Mesenteric fat pad (tissue), 1 donor: ENCODE measurements at places on chromosomes 12 and 14. TPM values are rescaled to one million over a fixed set of nuclear protein-coding genes. Genes with fewer than 3 reads are reported as not detected.

Gene SMIM41
- 0.45 TPM for total RNA-seq

Gene OR6C2
- not detected for total RNA-seq

Gene COX8C
- total RNA-seq, result not detected

Gene STYK1
- total RNA-seq, result not detected

Gene TSPAN11
- 1.4 TPM for total RNA-seq

Gene PAWR
- total RNA-seq, result 25.9 TPM

Gene TAS2R31
- 3.7 TPM for total RNA-seq

Gene LMO3
- total RNA-seq, result 61.2 TPM

Gene KRT79
- total RNA-seq, result 2.4 TPM

Gene ASIC1
- total RNA-seq, result 0.71 TPM

Gene MYO1H
- total RNA-seq, result 0.10 TPM

Gene PTCSC3
- not detected for total RNA-seq

Gene DPY19L2
- 6.2 TPM for total RNA-seq

Gene GLT8D2
- total RNA-seq, result 6.3 TPM

Gene TMEM229B
- 1.7 TPM for total RNA-seq

Gene HOXC6
- total RNA-seq, result 0.74 TPM

Gene OLR1
- 6.2 TPM for total RNA-seq

Gene SLCO1A2
- total RNA-seq, result not detected

Gene TMCC3
- total RNA-seq, result 15.8 TPM

Gene LALBA
- total RNA-seq, result not detected

Gene BHLHE41
- 21.0 TPM for total RNA-seq
